ENCODE measurements at places on chromosomes 11 and 22. TPM values are rescaled to one million over a fixed set of nuclear protein-coding genes. Genes with fewer than 3 reads are reported as not detected.
A peak's percentile ranks its signal among the peaks of the same experiment; 100 is the strongest.

GRCh38 chr11:13269775-13270174 lies 7.8 kb upstream of the BMAL1 start:
- DNase-seq, result no peak

DNA sequence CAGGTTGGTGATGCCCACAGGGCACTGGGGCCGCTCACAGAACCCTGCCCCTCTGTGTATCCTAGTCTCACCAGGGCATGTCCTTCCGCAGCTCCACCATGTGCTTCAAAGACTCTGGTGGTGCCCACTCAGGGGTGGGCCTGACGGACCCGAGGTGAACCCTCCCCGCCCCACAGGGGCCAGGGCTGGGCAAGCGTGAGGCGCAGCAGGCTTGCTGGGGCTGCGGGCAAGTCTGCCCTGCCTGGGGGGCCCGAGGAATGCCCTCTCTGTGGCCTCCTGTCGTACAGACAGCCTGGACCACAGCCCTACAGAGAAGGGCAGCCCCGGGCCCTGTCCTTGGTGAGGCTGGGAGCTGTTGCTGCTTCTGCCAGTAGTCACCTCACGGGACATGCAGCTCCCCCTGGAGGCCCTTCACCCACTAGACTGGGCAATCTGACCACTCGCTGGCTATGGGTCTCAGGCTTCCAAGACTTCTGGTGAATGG lies 40.2 kb downstream of the TBX1 start:
- peak; percentile 27 for DNase-seq

DNA sequence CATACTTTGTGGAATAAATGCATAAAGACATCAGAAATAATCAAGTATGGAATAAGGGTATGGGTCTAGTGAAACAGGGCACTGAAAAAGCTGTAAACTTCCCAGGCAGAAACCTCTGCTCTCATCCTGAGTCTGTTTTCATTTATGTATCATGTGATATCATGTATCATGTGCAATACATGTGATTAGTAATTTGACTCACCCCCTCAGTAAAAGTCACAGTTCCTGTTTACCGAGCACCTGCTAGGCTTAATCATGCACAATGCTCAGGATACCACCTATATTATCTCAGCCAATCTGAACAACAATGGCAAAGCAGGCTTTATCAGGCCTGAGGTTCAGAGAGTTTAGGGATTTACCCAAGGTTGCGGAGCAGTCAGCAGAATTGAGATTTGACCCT lies 250.6 kb upstream of the TENM4 start:
- no peak for DNase-seq

DNA sequence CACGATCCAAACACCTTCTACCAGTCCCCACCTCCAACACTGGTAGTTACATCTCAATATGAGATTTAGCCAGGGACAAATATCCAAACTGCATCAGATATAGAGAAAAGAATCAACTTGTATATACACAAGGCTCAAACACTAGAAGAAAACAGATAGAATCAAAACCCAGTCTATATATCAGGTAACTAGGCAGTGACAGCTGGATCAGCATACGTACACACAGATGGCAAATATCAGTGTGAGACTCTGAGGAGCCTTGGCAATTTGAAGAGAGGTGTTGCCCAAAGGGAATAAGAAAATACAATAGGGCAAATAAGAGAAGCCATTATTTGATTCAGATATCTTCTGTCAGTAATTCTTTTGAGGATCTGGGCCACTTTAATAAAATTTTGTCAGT lies 951.3 kb upstream of the CHORDC1 start:
- DNase-seq, result no peak

DNA sequence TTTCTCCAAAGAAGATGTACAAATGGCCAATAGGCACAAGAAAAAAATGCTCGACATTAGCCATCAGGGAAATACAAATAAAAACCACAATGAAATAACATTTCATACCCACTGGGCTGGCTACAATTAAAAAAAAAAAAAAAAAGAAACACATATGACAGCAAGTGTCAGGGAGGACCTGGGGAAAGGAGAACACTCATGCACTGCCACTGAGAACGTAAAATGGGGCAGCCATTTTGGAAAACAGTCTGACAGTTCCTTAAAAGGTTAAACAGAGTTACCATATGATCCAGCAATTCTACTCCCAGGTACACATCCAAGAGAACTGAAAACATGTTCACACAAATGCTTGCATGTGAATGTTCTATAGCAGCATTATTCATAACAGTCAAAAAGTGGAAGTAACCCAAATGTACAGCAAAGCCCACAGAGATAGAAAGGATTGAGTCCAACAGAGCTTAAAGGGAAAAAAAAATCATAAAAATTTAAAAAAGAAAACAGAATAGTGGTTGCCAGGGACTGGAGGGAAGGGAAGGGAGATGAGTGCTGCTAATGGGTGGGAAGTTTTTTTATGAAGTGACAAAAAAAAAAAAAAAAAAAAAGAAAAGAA lies 48.4 kb upstream of the CYP2D6 start:
- DNase-seq, result no peak

DNA sequence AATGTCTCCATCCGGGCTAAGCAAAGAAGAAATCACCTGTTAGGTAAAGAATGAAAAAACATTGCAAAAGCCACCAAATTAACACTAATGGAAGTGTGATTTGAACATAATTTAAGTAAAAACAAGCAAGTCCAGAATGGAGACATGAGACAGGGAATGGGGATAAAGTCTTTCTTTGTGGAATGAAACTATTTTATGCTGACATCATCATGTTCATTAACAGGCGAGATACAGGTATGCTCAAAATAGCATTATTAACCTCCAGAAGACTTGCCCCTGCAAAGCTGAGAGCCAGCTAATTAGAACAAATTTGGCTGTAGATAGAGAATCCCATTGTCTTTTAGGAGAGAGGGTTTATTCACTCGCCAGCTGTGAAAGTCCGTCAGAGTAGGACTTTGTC lies 4.9 kb upstream of the LARGE1 start:
- DNase-seq, result no peak

- DNase-seq, result no peak
Measured at GRCh38 chr11:74019860-74020259, 11.0 kb upstream of the UCP3 start.

DNA sequence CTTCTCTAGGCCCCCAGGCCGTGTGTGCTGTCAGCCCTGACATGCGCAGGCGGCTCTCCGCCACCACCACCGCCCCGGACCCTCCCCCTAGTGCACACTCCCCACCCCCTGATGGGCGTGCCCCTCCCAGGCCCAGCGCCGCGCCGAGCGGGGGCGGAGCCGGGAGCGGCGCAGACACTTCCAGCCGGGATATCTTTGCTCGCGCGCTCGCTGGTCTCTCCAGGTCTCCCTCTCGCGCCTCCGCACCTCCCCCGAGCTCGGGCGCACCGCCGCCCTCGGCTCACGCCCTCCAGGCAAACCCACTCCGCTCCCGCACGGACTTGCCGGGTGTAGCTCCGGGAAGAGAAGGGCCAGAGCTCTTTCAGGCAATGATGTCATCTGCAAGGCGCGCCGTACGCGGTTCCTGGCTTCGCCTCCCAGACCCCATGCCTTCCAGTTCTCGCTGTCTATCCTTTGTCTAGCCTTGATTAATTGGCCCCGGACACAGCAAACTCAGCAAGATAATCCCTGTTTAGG lies at the start of gene SCN3B:
TSS of gene SCN3B (minus strand) at position 59 of the 516 bp plus-strand sequence. CDS start 823 bp downstream, outside the sequence.
- DNase-seq, result peak; percentile 82

DNA sequence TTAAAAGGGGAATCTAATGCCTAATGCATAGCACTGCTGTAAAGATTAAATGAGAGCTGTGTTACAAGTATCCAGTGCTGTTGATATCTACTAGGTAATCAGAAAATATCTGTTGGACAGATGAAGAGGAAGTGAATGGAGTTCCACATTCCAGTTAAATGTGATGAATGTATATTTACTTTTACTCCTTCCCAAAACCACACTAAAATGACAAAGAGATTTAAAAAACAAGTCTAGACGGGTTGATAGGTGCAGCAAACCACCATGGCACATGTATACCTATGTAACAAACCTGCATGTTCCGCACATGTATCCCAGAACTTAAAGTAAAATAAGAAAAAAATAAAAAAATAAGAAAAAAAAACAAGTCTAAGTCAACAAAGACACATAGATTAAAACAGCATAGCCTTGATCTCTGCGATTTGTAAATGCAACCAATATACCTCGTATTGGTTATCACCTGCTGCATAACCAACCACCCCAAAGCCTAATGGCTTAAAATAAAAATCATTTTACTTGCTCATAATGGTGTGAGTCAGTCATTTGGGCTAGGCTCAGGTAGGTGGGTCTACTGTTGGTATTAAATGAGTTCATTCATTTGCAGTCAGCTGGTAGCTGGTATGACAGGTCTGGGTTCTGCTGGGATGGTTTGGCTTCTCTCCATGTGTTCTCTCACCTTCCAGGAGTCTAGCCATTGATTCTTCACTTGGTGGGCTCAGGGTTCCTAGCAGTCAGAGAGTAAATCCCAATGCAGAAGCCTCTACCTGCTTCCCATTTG lies 39.7 kb upstream of the SLC6A5 start:
- DNase-seq, result no peak

DNA sequence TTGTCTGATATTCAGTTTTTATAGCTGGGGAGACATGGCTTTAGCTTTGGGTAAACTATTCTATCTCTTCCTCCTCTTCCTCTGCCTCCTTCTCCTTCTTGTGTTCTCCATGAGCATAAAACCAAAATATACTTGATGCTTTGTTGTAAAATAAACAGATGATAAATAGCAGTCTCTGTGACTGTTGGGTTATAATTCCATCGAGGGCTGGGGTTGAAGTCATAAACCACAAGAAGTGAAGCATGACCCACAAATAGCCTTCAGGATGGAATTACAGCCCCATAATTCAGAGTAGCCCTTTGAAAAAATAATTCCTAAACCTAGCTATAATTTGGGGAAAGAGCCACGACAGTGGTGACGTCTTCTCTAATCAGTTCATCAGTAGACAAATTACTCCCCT lies 177.7 kb downstream of the SNX19 start:
- DNase-seq, result no peak

GRCh38 chr11:16239141-16240105 lies 116.9 kb downstream of the SOX6 start:
- DNase-seq, result no peak

DNA sequence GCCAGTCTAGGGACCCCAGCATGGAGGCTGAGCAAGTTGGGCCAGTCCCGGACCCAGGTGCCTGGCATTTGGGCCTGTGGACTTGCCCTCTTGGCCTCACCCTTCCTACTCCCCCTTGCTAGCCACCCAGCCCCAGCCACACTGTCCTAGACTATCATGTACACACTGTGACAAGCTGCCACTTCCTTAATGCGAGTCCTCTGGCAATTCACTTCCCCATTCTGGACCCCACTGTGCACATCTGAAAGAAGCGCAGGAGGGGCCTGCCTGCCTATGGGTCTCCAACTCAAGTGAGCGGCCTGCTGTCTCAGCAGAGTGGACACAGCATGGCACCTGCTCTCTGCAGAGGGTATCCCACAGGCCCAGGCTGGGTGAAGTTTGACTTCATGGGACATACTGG lies 68.5 kb upstream of the LMO1 start:
- no peak for DNase-seq

The GAL gene
- not detected for total RNA-seq

The TCN2 gene
- 40.6 TPM for total RNA-seq

The SMTNL1 gene
- 0.37 TPM for total RNA-seq

The SMDT1 gene
- total RNA-seq, result 19.4 TPM

The SLC22A12 gene
- total RNA-seq, result not detected

The ELMOD1 gene
- total RNA-seq, result 8.7 TPM

The LDLRAD3 gene
- 14.6 TPM for total RNA-seq

The GANAB gene
- 219 TPM for total RNA-seq
